ENCODE measurements at places on chromosomes 1 and 21. TPM values are rescaled to one million over a fixed set of nuclear protein-coding genes. Genes with fewer than 3 reads are reported as not detected.

DNA sequence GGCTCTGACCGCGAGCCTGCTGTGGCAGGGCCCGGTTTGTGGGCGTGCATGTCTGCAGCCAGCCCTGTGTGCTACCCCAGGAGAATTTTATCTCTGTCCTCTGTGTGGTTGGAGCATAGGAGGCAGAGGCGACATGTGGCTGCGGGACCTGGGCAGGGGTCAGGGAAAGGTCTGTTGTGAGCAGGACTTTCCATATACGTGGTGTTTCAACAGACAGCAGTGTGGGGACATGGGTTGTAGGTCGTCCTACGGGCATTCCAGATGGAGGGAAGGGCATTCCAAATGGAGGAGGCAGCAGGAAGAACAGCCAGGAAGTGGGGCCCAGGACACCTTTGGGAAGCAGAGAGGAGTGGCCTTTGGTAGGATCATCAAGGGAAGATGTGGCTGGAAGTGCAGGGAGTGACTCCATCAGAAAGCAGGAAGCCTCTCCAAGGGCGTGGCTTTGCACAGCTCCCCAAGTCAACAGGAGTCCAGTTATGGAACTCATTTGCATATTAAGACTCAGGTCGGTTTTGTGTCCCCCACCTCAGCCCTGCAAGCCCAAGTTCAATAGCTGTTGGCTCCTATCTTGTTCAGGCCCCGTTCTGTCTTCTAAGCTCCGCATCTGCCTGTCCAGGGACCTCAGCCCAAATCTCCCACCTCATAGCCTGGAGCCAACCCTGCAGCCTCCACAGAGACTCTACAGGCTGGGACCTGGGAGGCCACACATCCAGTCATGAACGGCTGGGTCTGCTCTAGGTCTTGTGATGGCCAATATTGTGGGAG lies 309.1 kb downstream of the MATN1 start:
- DNase-seq = no peak
- H3K4me1 ChIP-seq = no peaks in the 10 kb centered on the region

DNA sequence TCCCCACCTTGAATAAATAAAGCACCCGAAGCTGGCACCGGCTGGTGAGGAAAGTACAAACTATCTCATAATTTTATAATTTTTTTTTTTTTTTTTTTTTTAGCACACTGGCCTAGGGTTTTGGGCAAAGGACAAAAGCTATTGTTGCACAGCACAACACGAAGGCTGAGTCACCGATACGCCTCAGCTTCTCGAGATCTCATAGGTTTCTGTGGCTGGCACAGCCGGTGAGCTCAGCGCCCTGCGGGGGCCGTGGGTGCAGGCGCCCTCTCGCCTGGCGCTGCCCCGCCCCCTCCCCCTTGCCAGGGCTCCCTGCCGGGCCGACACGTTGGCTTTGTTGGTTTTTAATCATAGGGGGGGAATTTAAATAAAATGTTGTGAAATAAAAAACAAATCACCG lies 17.2 kb downstream of the CASZ1 start:
- H3K27me3 ChIP-seq = no peaks in the 10 kb centered on the region
- no peak for DNase-seq
- no peaks in the 10 kb centered on the region for H3K36me3 ChIP-seq
- no peaks in the 10 kb centered on the region for H3K4me1 ChIP-seq
- H3K27ac ChIP-seq = no peak overlapping the region
- no peak overlapping the region for H3K4me3 ChIP-seq

DNA sequence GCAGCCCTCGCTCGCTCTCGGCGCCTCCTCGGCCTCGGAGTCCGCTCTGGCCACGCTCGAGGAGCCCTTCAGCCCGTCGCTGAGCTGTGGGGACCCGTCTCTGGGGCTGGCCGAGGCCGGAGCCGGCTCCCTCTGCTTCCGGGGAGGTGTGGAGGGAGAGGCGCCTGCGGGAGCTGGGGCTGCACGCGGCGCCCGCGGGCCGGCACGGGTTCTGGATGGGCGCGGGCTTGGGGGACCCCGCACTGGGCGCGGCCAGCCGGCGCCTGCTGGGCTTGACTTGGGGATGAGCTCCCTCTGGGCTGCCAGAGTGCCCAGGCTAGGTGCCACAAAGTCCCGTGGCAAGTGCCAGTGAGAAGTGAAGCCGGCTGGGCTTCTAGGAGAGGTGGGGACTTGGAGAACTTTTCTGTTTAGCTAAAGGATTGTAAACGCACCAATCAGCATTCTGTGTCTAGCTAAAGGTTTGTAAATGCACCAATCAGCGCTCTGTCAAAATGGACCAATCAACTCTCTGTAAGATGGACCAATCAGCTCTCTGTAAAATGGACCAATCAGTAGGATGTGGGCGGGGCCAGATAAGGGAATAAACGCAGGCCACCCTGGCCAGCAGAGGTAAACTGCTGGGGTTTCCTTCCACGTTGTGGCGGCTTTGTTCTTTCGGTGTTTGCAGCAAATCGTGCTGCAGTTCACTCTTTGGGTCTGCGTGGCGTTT lies 20.2 kb downstream of the EXOC8 start:
- no peak overlapping the region for H3K4me3 ChIP-seq
- peaks cover 3% of the 10 kb centered on the region for H3K4me1 ChIP-seq
- no peak for DNase-seq

DNA sequence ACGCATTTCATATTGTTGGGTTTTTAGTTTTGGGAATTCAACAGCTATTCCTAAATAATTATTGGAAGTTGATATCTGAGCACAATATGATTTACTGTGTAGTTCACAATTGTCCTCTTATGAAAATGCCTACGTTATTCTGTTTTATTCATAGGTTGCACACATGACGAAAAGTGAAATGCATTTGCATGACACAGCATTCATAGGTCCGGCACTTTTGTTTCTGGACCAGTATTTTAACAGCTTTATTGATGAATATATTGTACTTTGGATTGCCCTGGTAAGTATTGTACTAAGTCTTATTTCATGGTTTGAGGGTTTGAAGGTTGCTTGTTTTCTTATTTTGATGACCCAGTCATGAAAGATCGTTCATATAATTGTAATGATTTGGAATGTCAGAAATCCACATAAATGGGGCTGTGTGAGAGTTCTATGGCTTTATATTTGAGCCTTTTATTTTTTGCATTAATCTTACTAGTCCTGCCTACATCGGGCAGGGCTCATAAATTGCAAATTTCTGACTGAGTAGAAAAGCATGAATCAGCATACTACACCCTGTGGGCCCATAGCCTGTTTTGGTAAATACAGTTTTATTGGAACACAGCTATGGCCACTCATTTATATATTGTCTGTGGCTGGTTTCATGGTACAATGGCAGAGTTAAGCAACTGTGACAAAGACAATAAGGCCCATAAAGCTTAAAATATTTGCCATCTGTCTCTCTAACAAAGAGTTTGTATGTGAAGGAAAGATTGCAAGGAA lies 17.0 kb downstream of the DENND2D start:
- no peak overlapping the region for H3K27ac ChIP-seq
- DNase-seq = no peak
- no peak overlapping the region for H3K4me3 ChIP-seq
- H3K36me3 ChIP-seq = peaks cover 66% of the 10 kb centered on the region
- no peaks in the 10 kb centered on the region for H3K27me3 ChIP-seq

GRCh38 chr1:160375788-160376524 lies 9.1 kb downstream of the NHLH1 start:
- no peaks in the 10 kb centered on the region for H3K36me3 ChIP-seq
- H3K27me3 ChIP-seq = peaks cover 7% of the 10 kb centered on the region
- H3K27ac ChIP-seq = peak overlapping the region; percentile 53
- DNase-seq = no peak
- peaks cover 9% of the 10 kb centered on the region for H3K4me1 ChIP-seq

- peaks cover 20% of the 10 kb centered on the region for H3K4me1 ChIP-seq
- no peak overlapping the region for H3K4me3 ChIP-seq
- H3K27me3 ChIP-seq = no peaks in the 10 kb centered on the region
- peaks cover 2% of the 10 kb centered on the region for H3K36me3 ChIP-seq
Measured at GRCh38 chr1:9593492-9594465, 5.1 kb downstream of the TMEM201 start.

DNA sequence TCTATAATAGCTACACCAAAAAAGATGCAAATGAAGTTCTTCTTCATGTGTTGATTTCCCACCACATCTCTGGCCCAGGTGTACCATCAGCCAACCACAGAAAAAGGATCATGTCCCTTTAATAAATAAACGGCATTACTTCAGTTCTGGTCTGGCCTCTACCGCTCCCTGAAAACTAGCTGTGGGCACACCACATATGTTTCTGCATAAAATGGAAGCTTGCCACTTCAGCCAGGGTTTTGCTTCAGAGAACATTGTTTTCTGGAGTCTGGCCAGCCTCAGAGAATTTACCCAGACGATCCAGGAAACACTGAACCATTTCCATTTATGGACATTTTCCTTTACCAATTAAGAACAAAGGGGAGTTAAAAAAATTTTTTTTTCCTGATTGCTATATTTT lies 5.8 kb upstream of the LAMC2 start:
- H3K4me3 ChIP-seq = no peak overlapping the region
- no peak for DNase-seq
- no peaks in the 10 kb centered on the region for H3K36me3 ChIP-seq
- H3K27me3 ChIP-seq = peaks cover 9% of the 10 kb centered on the region
- H3K4me1 ChIP-seq = peaks cover 2% of the 10 kb centered on the region

- no peak for DNase-seq
- H3K27ac ChIP-seq = no peak overlapping the region
- no peaks in the 10 kb centered on the region for H3K27me3 ChIP-seq
- no peak overlapping the region for H3K4me3 ChIP-seq
- H3K36me3 ChIP-seq = no peaks in the 10 kb centered on the region
Measured at GRCh38 chr1:99544328-99544727, 101.6 kb upstream of the PALMD start.

GRCh38 chr1:89946532-89946931 lies 48.4 kb upstream of the ZNF326 start:
- no peaks in the 10 kb centered on the region for H3K36me3 ChIP-seq
- H3K27me3 ChIP-seq = peaks cover 2% of the 10 kb centered on the region
- no peak overlapping the region for H3K27ac ChIP-seq
- H3K4me3 ChIP-seq = no peak overlapping the region

DNA sequence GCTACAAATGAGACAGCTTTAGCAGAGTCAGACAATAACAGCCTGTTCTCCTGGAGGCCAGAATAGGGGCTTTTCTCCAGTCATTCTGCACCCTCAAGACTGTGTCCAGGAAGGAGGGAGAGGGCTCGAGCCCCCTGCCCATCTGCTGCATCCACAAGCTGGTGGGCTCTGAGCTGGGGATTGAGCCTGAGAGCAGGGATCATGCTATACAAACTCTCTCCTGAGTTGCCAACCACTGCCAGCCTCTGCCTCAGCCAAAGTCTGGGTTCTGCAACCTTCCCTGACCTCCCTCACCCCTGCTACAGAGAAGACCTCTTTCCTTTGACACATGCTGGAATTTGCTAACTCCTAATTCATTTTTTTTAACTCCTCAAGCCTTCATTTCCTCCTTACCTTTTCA lies 14.8 kb upstream of the PPM1J start:
- no peak overlapping the region for H3K4me3 ChIP-seq
- H3K27ac ChIP-seq = no peak overlapping the region
- no peak for DNase-seq

The C1orf87 gene
- total RNA-seq = not detected
